ENCODE measurements at places on chromosomes 12 and 14.

DNA sequence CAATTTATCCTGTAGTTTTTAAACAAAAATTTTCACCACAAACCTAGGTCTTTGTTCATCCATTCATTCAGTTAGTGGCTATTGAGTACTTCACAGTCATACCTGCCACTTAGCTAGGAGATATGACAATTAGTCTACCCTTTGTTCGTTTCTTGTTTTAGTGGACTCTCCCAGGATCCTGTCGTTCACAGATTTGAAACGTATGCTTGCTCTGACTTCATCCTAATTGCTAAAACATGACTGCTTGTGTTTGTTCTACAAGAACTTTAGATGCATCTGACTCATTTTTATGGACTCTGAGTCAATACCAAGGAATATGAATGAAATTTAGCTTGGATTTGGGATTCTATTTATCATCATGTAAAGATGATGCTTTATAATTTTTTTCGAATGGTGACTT lies 69.5 kb downstream of the TBC1D30 start:
- no peak for DNase-seq

DNA sequence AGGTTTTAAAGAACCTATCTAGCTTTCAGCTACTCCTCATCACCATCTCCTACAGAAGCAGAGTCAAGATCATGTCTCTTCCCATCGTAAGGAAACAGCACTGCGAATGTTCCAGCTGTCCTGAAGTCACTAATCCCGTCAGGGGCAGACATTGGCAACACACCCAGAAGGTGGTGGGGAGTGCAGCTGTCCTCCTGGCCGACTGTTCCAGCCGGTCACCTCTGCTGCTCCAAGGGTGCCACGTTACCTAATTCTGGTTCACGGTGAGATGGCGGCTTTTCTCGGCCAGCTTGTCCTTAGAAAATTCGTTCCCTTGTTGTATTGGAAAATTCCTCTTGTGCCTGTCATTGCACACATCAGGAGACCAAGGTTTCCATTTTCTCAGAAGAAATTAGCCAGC lies 196.2 kb downstream of the ZFP36L1 start:
- DNase-seq = no peak

GRCh38 chr12:108938247-108938924 lies 58.5 kb downstream of the DAO start:
- DNase-seq = no peak

DNA sequence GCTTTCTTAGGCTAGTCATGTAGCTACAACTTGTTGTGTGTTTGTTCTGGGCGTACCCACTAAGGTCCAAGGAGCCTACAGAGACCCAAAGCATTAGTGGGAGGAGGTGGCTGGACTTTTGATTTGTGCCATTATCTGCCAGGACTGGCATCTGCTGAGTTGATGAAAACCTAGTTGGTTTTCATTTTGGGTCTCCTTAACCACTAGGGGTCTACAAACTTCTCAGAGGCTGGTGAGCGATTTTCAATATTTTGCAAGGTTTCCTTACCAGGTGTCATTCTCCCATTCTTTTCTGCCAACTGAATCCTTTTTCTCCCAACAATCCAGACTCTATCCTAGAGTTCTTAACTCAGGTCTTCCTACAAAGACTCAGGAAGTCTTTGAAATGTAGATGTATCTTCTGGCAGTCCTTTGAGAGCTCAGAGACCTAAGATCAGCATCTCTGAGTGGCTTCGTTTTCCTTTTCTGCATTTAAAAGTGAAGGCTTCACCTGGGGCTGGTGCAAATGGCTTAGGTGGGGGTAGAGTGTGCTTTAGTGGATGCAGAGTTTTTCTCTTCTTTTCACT lies 150.0 kb upstream of the RMST start:
- DNase-seq = no peak

DNA sequence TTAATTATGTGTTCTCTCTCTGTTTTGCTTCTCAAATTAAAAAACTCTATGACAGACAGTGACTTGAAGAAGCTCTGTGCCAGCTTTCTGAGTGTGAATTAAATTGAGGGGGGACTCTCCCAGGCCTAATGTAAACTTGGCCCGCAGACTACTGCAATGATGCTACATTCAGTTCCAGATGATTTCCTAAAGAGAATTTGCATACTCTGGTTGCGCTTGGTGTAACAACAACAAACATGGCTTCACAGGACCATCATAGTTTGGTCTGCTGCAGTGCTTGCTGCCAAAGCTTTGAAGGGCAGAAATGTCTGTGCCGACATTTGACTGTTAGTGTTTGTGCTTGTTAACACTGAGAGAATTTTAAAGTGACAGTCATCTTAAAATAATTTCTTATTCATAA lies 25.0 kb downstream of the CFAP54 start:
- no peak for DNase-seq

DNA sequence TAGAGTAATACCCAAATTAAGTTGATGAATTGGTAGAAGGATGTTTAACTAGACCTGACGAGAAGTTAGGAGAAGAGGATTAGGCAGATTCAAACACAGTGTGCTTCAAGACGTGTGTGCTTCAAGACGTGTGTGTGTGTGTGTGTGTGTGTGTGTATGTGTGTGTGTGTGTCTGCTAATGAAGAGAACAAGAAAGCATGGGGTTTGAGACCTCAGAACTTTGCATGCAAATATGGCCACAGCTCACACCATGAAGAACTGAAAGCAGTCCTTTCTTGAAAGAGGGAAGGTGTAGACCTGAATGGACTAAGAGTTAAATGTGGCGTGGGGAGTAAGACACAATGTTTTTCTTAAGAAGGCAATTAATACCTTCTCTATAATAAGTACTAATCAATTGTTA lies 32.5 kb upstream of the SSPN start:
- no peak for DNase-seq

DNA sequence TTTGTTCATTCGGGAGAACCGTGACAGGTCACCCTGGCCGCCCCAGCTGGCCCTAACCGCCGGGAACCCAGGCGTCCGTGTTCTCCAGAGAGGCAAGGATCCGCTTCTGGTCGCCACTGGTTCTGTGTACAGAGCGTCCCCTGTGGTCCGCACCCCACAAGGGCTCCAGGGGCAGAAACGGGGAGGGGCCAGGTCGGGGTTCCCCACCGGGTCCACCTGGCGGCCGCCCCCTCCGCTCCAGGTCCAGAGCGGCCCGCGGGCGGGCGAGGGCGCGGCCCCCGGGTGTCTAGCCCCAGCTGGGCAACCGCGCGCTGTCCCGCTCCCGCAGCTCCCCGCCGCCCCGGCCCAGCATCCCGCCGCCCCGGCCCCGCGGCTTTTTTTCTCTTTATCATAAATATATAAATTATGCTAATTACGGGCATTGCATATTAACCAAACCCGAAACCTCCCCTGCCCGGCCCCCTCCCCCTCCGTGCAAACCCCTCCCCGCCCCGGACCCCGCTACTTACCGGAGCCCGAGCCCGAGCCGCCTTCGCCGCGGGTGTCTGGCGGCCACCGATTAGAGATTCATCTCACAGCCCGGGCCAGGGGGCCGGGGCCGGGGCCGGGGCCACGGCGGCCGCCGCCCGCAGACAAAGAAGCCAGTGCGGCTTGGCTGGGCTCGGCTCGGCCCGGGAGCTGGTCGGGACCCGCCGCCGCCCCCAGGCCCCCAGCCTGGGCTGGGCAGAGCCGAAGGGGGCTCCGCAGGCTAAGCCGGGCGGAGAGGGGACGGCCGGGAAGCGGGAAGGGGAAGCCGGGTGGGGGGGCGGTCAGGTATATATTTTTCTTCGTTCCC lies 512 bp downstream of the POU6F1 start:
- DNase-seq = peak; percentile 57

- DNase-seq = no peak
These were observed 162.2 kb upstream of the TMTC1 start for GRCh38 chr12:29945904-29946303.

DNA sequence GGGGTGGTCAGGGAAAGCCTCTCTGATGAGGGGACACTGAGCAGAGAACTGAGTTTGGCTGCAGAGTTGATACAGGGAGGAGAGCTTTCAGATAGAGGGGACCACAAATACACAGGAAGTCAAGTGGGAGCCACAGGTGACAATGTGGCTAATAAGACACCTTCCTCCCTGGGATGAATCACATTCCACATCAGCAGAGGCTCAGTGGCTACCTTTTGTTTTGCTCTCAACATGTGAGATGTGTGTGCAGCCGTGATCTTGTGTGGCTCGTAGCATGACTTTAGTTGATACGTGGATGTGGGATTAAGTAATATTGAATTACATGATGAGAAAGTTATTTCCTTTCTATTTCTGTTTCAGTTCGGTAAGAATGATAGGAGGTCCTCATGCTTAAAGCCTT lies 7.5 kb downstream of the CRADD start:
- DNase-seq = no peak

DNA sequence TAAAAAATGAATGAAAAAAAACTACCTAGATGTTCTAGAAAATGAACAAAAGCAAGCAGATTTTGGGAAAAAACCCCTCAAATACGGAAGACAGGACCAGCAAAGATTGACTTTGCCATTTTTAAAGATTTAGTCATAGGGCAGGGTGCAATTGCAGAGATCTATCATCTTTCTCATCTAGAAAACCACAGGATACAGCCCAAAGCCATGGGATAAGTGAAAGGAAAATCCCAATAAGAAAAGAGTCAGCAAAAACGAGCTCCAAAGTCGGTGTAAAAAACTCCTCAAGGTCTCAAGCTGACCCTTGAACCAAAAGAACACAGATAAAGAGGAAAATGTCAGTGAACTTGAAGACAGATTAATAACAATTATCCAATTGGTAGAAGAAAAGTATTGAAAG lies 28.0 kb downstream of the CEP290 start:
- DNase-seq = no peak

- DNase-seq = no peak
These were observed 4.6 kb downstream of the DTX1 start for GRCh38 chr12:113061061-113061694.

GRCh38 chr12:71686658-71687025 lies 760 bp downstream of the TMEM19 start:
- no peak for DNase-seq
